OCI-M1 (cell line): ENCODE measurements at places on chromosomes 6 and 20.

DNA sequence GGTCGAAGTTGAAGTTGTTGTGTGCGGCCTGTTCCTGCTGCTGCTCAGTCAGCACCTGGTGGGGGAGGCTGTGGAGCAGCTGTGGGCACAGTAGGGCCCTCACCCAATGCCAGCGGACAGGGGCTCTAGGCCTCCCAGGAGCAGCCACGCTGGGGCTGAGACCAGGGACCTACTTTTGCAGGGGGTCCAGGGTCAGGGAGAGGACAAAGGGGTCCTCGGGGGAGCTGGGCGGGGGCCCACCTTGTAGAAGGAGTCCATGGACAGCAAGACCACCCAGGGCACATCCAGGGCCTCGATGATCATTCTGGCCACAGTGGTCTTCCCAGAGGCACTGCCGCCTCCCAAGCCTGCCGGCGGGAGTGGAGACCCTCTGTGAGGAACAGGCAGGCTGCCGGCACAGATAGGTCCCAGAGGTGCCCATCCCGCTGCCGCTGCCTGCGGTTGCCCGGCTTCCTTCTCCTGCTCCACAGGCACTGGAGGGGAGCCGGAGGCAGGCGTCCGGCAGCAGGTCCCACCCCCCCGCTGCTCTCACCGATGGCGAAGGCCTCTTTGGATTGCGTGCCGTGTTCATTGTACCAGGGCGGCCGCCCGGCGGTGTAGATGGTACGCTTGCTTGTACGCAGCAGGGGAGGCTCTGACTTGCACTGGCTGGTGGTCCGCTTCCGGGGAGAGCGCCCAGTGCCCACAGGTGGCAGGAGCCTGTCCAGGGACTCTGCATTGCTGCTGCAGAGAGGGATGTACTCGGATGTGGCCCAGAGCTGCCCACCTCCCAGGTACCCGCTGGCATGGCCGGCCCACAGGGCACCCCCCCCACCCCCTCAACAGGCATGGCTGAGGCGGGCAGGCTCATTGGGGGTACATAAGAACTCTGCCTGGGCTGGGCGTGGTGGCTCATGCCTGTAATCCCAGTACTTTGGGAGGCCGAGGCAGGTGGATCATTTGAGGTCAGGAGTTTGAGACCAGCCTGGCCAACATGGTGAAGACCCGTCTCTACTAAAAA lies 10.0 kb downstream of the UCKL1 start:
- no peak for DNase-seq

DNA sequence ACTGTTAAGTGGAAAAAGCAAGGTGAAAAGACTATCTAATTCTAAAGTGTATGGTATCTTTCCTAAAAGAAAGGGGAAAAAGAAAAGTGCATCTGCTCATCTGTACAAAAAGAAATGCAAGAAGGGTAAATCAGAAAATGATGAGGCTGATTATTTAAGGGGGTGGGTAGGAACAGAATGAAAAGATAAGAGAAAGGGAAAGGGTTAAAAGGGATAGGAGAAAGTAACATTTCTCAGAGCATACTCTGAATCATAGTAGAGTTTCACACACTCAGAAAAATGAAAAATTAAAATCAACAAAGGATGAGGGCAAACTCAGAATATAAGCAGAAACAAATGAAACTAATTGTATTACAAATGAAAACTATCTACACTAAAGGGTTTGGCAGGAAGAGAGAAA lies 79.1 kb downstream of the RNGTT start:
- no peak for DNase-seq

DNA sequence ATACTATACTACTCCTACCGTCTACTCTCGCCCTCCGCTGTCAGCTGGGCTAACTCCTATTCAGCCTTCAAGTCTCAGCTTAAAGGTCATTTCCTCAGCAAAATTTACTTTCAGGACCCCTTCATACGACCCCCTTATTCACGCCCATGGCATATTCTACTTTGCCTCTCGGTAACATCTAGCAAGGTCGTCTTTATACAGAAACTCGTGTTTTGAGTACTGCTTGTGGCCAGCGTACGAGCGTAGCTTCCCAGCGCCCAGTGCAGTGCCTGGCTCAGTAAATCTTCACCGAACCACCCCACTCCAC lies 546 bp downstream of the CRNKL1 start:
- DNase-seq, result no peak

GRCh38 chr6:11174242-11174611 lies 58.2 kb downstream of the NEDD9 start:
- DNase-seq, result peak; percentile 60

DNA sequence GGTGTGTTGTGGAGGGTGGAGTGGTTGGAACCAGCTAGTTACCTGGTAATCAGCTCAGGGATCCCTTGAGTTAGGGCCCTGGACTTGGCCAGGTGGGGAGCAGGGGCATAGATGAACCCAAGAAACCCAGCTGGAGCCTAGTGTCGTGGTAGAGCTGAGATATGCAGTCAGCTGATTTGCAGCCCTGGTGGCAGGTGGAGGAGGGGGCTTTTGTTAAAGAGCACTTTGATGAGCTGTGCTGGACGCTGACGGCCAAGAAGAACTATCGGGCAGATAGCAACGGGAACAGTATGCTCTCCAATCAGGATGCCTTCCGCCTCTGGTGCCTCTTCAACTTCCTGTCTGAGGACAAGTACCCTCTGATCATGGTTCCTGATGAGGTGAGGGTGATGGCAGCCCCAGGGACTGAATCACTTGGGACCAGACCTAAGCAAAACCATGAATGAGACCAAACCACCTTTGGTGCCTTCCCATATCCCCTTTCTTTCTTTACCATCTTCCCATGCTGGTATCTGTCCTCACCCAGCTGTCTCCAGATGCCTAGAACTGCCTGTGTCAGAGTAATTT lies 12.7 kb downstream of the DEF6 start:
- no peak for DNase-seq

- no peak for DNase-seq
Measured at GRCh38 chr6:29816030-29816429, 11.6 kb upstream of the HLA-G start.

- DNase-seq, result no peak
Measured at GRCh38 chr20:32984631-32985354, 19.4 kb downstream of the SUN5 start.

- peak; percentile 74 for DNase-seq
Measured at GRCh38 chr20:53608456-53609452, 15.1 kb upstream of the ZNF217 start.

DNA sequence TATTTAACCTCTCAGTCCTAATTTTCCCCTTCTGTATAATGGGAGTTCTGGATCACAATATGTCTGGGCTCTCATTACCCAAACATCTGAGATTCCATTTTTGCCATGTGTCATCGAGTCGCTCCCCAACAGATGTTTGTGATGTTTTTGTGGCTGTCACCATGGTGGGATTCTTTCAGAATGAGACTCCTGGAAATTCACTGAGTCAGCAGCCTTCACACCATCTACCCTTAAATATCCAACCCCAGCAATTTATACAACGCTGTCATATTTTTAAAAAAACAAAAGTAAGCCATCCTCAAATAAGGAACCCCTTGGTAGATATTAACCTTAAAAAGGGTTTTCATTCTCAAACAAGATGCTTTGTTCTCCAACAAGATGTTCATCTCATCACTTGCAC lies 20.9 kb downstream of the NRSN1 start:
- DNase-seq, result no peak

DNA sequence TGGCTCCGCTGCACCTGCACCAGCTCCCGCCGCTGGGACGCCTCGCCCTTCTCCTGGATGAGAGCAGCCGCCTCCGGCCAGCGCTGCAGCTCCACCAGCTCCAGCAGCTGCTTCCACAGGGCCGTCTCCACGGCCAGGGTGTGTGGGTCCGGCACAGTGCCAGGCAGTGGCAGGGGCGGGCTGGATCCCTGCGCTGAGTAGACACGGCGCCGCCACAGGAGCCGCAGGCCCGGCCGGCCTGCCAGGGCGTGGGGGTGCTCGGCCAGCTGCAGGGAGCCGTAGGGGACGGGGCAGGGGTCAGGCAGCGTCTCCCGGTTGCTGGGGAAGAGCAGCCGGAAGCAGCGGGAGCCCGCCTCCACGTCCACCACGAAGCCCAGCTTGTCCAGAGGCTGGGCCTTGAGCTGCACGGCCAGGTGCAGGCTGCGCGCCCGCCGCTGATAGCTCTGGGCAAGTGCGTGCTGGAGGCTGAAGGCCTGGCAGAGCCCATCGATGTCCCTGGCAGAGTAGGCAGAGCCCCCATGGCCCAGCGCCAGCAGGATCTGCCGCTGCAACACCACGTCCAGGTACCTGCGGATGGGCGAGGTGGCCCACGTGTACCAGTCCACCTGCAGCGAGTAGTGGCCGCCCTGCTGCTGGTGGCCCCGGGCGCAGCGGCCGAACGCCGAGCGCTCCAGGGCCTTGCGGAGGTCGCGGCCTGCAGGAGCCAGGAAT lies 9.4 kb downstream of the FNDC11 start:
- no peak for DNase-seq

DNA sequence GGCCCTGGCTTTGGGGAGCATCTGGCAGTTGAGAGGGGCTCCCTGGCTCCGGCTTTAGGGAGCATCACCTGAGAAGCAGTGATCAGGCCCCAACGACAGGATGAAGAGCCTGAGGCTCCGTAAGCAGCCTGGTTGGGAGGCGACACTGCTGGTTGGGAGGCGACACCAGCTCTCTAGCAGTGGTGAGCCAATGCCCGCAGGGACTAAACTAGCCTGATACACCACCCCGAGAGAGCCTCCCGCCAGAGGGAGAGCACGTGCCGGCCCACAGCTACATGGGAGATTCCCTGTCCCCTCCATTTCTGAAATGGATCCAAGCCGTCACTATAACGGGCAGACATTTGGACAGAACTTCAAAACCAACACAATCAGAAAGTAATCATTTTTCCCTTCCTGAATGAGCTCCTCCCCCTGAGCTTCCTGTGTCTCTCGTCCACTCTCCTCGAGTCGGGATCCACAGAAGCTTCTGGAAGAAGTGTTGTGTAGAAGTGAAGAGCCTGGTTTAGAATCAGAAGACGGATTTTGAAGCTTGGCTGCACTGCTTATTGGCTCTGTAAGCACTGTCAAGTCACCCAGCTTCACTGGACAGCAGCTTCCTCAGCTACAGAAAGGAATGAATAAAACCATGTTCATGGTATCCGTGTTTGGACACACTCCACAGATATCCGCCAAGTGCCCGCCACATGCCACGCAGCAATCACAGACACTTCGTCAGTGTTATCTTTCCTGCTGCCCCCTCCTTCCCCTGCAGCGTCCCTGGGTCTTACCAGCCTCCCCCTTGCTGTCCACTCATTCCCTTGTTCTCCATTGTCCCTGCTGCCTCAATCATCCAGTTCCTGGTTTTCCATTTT lies 199.6 kb downstream of the TTLL2 start:
- DNase-seq, result no peak

- DNase-seq, result no peak
Measured at GRCh38 chr6:8174571-8174970, 72.2 kb upstream of the EEF1E1 start.

DNA sequence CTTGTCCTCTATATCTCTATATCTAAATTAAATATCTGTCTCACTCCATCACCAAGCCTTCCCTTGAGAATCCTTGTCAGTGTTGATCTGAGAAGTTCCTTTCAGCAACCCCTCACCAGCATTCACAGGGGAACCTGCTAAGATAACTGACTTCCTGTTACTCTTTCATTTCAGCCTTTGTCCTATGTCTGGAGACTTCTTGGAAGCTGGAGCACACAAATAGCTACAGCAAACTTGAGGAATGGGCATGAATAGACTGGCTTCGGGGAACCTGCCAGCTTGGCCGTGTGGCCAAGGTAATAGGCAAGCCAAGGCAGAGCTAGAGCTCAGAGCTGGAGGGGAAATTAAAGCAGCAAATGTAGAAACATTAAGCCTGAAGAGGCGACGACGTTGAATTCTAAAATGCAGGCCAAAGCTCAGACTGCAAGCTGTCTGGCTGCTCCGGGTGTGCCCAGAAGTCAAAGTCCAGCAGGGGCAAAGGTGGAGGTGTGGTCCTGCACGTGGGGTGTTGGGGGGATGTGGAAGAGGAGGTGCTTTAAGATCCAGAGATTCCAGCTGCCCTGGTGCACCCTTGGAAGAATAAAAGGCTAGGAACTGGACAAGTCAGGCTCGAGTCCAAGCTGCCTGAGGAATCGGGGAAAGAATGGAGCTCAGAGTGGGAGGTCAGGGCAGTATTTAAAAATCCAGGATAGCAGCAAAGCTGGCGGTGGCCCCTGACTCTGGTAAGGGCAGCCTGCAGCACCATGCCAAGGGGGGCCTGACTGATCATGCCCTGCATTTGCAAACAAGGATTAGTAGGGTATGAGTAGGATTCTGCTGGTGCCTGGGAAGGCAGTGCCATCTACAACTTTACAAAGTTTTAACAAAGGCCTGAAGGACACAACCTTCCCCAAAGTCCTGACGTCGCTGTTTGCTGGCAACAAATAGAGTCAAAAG lies 185.0 kb upstream of the SGK1 start:
- DNase-seq, result no peak

DNA sequence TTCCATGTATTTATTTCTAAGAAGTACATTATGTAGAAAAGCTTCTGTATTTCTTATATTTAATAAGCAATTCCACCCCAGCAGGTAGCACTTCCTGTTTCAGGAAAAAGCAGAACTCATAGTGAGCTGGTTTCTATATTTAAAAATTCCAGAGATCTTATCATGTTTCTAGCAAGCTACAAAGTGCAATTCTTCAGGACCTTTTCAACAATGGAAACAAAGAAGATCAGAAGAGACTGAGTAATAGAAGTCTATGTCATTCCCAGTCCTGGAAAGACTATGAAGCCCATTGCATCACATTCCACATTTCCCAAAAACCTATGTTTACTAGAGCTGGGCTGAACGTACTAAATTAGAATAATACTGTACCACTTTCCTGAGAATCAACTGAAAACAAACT lies 302.6 kb upstream of the NRSN1 start:
- peak; percentile 88 for DNase-seq

DNA sequence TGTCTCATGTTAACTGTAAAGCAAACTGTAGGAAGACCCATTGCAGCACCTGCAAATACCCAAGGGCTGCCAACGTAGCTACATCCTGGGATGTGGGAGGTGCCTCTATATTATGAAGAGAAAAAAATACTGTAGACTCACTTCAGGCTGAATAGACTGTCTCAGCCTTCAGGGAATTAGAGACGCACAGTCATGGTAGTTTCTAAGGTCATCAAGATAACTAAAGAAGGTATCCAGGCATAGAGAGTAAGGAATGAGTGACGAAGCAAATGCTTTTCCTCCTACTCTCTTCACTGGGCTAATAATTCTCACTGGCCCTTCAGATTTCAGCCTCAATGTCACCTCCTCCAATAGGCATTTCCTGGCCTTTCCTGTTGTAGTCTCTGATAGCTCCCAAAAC lies 121.6 kb upstream of the ECI2 start:
- peak; percentile 25 for DNase-seq

DNA sequence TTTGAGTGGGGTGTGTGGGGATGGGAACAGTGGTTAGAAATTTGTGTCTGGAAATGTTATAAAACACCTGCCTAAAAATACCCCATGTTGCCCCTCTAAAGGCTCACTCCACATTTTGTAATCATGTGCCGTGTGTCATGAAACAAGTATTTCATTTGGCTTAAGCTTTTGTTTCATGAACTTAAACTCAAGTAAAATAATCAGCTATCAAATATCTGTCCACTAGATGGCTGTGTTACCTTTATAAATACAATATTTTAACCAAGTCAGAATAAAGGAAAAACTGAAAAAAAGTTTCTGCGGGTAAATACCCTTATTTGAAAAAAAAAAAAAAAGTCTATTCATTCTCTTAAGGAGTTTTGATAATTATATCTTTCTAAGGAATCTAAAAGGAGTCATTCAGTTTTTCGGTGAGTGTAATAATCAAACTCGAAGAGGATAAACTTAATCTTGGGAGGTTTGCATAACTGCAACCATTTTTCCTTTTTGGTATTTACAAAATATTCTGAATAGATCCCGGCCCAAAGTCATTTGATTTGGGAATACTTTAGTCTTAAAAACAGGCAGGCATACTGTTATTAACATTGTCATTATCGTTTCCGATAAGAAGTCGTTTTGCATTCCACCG lies 29.9 kb upstream of the MTRF1L start:
- DNase-seq, result peak; percentile 78

- DNase-seq, result no peak
Measured at GRCh38 chr6:97269821-97270220, 13.2 kb downstream of the MMS22L start.
